ENCODE measurements at places on chromosomes 12 and 14.

DNA sequence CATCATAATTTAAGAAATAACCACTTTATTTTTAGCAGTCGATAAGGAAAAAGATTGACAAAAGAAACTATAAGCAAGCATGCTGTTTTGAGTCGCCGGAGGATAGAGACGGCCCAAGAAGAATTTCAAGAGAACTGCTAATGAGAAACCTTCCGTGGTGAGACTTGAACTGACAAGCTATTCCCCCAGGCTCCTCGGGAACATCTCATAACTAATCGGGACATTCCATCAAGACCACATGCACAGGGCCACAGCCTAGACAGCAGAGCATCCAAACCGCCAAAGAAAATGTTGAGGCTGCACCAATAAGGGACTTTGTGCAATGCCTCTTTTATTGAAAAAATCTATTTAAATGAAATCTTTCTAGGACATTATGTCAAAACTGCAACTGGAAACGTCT, 51.0 kb downstream of the YEATS4 start:
- no peak for DNase-seq

DNA sequence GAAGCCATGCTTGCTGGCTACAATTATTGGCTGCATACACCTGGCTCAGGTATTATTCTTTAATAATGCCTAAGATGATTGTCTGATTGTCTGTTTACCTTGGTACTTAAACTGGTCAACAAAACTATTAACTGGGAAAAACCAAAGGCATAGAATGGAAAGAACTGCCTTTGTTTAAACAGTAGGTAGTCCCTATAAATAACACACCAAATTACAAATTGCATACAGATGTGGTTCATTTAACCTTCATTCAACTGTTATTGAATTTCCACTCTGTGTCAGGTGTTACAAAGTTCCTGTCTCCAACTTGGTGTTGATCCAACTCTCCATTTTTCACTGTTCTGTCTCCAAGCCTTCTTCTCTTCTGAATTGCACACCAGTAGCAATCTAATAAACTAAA, 79.8 kb upstream of the FSCB start:
- no peak for DNase-seq

GRCh38 chr12:117388951-117389446, 27.6 kb upstream of the NOS1 start:
- no peak for DNase-seq

DNA sequence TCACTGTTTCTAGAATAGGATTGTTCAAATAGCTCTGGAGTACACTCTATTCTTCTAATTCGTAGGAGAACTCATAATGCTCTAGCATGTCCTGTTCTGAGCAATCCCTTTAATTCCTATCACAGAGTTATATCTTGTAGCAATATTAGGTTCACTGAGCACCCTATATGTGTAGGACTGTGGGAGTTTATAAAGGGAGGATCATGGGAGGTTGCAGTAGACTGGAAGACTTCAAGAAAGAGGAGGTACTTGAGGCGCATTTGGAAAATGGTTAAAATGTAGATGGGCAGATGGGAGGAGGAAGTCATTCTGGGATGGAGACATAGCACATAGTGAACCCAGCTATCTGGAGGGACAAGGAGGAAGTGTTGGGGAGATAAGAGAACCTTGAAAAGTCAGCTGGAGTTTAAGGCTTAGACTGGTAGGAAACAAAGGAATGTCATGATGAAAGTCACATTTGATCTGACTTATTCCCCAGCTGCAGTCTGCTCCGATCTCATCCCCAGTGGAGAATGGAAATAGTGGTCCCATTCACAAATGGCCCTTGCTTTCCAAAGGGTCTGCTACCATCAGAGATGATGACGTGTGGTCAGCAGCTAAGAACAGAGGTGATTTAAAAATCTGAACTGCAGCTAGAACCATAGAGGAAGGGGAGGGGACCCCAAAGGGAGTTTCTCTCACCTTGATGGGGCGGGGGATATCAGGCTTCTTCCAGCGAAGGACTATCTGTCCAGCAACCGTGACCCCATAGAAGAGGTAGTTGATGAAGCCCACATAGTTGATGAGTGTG, 10.1 kb upstream of the CEBPE start:
- no peak for DNase-seq

- DNase-seq, result peak; percentile 99
These were observed 20.9 kb upstream of the GPRC5A start for GRCh38 chr12:12870465-12870864.

- DNase-seq, result no peak
These were observed 5.5 kb upstream of the NR1H4 start for GRCh38 chr12:100468126-100468525.
